ENCODE measurements at places on chromosomes 16 and 17.
A peak's percentile ranks its signal among the peaks of the same experiment; 100 is the strongest.

DNA sequence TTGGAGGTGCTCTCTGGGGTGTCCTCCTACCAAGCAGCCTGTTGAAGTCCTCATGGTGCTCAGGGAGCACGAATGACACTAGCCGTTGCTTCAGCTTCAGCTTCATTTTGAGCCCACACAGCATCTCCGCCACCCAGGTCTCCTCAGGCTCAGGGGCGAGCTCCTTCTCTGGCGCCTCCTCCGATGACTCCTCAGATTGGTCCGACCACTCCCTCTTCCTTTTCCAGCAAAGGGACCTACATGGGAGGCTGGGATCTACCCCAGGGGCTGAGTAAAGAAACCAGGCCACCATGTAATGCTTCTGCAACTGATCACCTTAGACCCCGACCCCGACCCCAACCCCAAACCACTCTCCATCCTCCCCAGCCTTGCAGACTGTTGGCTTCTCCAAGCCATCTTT is 25.9 kb downstream of the PRR11 start:
- no peak for DNase-seq

GRCh38 chr16:85334718-85335583 is 222.7 kb upstream of the CIBAR2 start:
- peak; percentile 43 for DNase-seq

DNA sequence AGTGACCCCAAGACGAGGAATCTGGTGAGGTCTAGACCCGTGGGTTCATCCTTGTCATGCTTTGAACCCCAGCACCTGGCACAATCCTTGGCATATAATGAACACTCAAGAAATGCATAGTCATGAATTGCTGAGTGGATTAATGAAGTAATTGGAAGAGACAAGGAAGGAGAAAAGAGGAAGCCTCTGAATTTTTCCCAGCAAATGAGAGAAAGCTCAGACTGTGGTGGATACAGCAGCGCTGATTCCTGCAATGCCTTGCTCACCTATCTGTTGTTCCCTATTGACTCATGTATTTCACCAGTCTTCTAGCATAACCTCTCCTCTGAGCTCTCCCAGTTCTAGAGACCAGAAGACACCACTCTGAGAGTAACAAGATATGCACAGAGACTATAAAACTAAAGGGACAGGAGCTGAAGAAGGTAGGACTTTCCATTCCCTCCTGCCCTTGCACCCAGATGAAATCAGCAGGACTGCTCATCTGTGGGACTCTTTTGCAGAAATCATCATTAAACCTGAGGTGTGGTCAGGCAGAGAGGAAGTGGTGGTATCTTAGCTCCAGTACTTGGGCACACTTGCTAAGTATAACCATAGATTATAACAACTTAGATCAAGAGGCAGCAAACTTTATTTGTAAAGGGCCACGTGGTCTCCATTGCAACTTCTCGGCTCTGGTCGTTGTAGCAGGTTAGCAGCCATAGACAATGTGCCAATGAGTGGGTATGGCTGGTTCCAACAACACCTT is 102.8 kb downstream of the MAF start:
- DNase-seq: no peak

- DNase-seq: no peak
Measured at GRCh38 chr16:89446136-89446974, 44.0 kb downstream of the ANKRD11 start.

GRCh38 chr16:24800586-24800985 is 45.2 kb upstream of the SLC5A11 start:
- no peak for DNase-seq

DNA sequence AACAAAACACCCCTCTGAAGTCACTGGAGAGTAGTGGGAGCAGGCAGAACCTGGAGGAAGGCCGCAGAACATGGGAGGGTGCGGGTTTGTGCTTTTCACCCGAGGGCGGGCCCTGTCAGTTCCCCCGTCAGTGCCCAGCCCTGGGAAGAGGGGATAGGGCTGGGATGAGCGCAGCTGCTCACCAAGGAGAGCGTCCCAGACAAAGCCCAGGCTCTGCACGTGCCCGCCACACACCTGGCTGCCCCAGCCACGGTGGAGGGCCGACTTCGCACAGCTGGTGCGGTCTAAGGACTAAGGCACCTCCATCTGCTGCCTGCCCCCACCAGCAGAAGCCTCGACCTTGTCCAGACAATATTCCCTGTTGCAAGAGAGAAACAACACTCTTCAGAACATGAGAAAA is 39.5 kb downstream of the ZCCHC14 start:
- no peak for DNase-seq

GRCh38 chr17:67218385-67218950 is 26.5 kb downstream of the HELZ start:
- DNase-seq: no peak

GRCh38 chr17:50664788-50665458 is 30.2 kb downstream of the ABCC3 start:
- no peak for DNase-seq

DNA sequence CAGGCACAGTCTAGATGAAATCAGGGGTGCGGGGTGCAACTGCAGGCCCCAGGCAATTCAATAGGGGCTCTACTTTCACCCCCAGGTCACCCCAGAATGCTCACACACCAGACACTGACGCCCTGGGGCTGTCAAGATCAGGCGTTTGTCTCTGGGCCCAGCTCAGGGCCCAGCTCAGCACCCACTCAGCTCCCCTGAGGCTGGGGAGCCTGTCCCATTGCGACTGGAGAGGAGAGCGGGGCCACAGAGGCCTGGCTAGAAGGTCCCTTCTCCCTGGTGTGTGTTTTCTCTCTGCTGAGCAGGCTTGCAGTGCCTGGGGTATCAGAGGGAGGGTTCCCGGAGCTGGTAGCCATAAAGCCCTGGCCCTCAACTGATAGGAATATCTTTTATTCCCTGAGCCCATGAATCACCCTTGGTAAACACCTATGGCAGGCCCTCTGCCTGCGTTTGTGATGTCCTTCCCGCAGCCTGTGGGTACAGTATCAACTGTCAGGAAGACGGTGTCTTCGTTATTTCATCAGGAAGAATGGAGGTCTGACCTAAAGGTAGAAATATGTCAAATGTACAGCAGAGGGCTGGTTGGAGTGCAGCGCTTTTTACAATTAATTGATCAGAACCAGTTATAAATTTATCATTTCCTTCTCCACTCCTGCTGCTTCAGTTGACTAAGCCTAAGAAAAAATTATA is 1.6 kb downstream of the HBA1 start:
- DNase-seq: no peak

GRCh38 chr17:28506763-28507487 is 777 bp downstream of the FOXN1 start:
- DNase-seq: no peak

- peak; percentile 56 for DNase-seq
Measured at GRCh38 chr17:65290616-65291015, 153.4 kb downstream of the RGS9 start.

GRCh38 chr16:70756071-70756470 is 44.9 kb downstream of the VAC14 start:
- DNase-seq: no peak

DNA sequence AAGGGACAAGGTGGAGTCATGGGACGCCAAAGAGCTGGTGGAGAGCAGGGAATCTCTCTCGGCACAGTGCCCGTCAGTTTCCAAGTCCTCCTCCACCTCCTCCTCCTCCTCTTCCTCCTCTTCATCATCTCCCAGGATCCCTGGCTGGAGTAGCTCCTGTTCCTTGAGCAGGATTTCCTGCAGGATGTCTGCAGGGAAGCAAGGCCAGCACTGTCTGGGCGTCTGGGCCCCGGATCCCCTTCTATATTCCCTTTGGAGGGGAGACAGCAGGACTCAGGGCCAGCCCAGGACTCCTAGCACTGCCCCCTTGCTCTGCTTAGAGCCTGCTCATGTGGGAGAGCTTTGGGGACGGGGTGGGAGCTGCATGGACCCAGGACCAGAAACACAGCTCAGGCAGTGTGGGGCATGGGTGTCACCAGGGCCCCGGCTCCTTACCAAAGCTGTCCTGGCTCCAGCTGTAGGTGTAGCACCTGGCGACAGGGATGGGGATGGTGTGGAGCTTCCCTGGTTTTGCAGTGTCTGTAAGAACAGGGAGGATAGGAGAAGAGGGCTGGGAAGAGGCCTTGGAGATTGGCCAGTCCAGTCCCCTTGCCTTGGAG is 21.3 kb upstream of the PIK3R6 start:
- DNase-seq: no peak

DNA sequence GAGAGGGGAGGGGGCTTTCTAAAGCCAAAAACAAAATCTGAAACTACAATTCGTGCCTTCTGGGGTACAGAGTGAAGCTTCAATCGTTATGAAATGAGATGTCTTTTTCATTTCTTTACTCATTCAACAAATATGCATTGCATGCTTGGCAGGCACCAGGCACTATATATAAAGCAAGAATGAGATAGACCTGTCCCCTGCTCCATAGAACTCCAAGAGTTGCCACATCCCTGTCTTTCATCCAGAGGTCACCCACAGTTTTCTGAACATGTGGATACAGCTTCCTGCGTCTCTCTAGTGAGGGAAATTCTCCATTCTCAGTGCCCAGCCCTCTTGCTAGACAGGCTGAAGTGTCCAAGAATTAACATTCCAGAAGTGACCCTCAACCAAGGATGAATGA is 343.2 kb upstream of the MAF start:
- DNase-seq: no peak

DNA sequence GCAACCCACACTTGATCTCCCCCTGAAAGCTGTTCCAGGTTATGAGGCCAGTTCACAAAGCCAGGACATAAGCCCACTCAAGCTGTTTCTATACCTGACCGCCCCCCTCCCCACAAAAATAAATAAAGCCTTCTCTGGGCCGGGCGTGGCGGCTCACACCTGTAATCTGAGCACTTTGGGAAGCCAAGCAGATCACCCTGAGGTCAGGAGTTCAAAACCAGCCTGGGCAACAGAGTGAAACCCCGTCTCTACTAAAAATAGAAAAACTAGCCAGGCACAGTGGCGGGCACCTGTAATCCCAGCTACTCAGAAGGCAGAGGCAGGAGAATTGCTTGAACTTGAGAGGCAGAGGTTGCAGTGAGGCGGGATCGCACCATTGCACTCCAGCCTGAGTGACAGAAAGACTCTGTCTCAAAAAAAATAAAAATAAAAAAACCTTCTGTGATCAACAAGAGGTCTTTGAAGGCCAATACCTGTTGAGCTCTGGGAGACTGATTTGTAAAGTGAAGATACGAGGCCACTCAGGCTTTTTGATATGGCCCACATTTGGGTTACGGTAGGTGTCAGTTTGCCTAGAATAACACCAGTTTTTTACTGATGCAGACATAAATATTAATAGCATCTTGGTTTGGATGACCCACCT is 2.2 kb downstream of the KDM8 start:
- DNase-seq: no peak

DNA sequence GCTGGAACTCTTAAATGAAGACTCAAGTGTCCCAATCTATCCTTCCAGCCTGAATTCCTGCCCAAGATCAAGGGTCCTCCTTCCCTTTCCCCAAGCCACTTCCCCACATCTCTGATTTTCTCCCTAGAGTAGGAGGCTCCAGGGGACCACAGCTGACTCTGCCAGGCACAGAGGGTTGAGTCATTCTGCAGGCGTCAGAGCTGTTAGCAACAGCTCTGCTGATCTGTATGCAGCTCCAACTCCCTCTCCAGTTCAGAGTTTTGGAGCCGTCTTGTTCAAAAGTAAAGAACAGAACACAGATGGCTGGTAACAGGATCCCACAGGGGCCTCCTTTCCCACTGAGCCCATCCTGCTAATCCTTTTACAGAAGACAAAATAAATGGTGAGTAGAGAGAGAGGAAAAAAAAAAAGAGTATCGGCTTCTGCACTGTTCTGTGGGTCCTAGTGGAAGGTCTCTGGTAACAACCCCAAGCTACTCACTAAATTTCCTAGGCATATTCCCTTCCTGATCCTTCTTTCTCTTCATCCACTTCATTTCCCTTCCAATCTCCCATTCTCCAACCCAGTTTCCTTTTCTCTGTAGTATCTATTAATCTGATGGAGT is 13.4 kb upstream of the TAOK1 start:
- peak; percentile 58 for DNase-seq

- peak; percentile 73 for DNase-seq
Measured at GRCh38 chr17:79391376-79392233, 219.2 kb downstream of the RBFOX3 start.

DNA sequence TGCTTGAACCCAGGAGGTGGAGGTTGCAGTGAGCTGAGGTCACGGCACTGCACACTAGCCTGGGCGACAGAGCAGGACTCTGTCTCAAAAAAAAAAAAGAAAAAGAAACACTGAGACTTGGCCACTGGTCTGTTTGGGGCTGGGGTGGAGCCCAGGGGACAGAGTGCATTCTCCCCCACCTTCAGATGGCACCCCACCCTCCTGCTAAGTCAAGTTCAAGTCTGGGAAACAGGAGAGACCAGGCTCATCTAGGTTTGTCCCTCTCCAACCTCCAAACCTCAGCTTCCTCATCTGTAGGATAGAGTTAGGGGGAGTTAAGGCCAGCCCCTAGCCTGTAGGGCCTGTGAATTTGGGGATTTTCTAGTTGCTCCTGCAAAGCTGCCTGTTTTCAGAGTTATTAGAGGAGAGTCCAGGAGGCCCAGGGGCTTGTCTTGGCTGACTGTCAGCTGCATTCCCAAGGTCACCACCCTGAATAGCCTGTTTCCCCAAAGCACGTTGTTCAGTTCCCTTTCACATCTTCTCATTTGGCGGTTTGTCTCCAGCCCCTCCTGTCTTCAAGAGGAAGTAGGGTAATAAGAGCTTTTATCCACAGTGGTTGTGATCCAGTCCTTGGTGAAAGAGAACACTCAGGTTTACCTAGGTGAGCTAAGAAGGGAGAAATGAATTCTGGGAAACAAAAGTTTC is 2.2 kb downstream of the MT3 start:
- no peak for DNase-seq

GRCh38 chr17:29090750-29091605 is 48.0 kb downstream of the PIPOX start:
- DNase-seq: no peak
